ENCODE measurements at places on chromosomes 3 and 15.
A peak's percentile ranks its signal among the peaks of the same experiment; 100 is the strongest.

GRCh38 chr3:113132571-113132996, 78.8 kb upstream of the BOC start:
- DNase-seq = no peak

DNA sequence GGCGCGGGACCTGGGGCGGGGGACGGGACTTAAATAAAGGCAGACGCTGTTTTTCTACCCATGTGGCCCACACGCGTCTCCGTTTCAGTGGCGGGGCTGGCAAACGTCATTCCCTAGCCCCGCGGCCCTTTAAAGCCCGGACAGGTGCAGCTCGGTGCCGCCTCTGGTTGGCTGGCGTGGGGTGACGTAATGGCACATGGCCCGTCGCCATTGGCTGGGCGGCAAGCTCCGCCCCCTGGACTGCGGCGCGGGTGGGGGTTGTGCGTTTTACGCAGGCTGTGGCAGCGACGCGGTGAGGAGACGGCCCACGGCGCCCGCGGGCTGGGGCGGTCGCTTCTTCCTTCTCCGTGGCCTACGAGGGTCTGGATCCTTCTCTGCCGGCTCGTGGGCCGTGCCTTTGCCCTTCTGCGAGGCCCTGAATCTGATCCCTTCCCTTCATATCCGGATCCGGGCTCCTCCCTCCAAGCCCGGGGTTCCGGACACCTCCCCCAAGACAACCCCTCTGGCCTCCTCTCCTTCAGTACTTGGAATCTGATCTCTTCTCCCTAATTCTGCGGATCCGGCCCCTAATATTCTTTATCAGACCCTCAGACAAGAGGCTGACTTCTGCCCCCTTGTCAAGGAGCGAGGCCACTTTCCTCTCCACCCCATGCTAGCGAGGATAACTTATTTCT, at the start of gene CRELD1:
TSS of gene CRELD1 (plus strand) at position 274 of the 674 bp plus-strand sequence. CDS start 605 bp downstream, outside the sequence.
- peak; percentile 97 for DNase-seq

DNA sequence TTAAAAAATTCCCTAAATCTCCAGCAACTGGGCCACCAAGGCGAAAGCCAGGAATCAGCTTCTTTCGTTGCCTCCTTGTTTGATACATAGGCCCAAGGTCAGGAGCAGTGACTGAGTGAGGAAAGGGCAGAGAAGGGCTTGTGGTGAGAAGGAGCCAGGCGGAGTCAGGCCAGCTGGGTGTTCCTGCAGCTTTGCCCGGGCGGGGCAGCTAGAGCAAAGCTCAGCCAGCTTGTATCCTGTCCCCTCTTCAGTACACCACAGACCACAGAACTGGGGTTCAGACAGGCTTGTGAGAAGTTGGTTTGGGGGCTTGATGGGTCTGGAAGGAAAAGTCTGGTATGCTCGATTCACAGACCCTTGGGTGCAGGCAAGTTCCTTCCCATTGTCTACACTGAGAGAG, 52.6 kb downstream of the CCK start:
- no peak for DNase-seq

DNA sequence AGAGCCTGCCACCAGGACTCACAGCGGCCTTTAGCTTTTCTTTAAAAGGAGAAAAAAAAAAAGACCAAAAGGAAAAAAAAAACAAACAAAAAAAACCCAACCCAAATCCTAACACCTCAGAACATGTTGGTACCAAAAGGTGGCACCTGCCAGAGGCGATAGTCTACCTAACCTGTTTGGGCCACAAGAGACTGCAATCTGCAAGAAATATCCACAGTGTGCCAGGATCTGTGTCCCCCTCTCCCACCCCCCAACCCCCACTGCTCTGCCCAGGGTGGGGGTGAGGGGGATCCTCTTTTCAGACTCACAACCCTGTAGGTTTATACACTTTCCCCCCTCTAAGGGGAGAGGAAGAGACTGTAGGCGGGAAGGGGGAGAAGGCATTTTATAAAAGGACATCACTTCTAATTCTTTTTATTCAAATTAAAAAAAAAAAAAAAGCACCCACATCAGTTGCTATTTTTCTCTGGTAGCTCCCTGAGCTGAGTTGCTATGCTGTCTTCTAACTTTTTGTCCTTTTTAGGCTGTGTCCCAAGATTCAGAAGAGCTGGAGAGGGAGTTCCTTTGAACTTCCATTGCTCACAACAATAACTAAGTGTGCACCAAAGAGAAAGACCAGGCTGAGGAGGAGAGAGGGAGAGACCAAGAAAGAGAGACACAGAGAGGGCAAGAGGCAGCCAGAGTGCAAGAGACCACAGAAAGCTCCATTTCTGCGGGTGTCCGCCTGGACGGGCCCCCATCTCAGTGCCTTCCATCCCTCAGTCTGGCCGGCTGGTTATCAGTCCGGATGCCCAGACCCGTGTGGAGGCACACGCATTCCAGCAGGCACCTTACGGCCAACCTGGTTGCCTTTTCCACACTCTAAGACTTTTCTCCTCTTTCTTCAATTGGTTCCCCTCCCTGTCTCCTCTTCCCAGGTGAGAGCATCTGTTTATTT, 48.9 kb downstream of the TLE3 start:
- DNase-seq = no peak

GRCh38 chr15:84816694-84817465, at the start of gene ALPK3:
Gene ALPK3 (plus strand): TSS chr15:84817356. CDS start chr15:84817453, 97 bp downstream.
- no peak for DNase-seq

GRCh38 chr3:182216311-182216970, 504.7 kb downstream of the SOX2 start:
- DNase-seq = no peak

- no peak for DNase-seq
Measured at GRCh38 chr15:63822580-63822979, 11.2 kb downstream of the HERC1 start.

DNA sequence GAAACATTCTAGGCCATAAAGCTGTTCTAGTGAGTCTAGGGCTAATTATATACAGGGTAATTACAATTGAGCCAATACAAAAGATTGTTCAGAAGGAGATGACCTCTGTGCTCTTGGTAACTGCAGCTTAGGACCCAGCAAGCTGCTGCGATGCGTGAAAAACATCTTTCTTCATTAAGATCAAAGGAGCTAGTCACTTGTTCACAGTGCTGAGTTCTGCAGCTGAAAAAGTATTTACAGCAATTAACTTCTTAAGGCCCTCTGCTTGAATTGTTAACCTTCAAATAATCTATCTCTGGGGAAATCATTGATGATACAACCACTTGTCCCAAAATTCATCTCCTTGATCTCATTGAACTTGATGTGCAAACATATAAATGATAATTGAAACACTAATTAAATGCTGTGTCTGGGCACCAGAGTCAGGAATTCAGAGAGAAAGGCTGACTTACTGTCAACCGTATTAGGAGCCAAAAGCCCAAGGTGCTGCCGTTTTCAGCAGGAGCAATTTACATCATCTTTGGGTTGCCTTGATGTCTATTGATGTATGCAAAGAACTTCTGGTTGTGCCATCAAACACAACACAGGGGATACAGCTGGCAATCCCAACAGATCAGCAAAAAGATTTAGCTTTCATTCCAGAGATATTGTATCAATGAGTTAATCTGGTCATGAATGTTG, 213.0 kb downstream of the NECTIN3 start:
- no peak for DNase-seq

DNA sequence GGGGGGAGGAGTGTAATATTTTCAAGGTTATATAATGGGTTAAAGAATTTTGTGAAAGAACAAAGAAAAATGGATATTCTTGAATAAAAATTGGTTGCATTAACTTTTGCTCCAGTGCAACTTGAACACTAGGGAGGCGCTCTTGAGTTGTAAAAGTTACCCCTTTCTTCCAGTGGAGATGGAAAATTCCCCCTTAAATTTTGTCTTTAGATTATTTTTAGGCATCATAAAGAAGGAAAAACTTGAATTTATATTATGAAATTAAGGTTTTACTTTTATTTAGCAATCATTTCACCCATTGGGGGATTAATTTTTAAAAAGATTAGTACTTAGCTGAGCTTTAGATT, 550 bp upstream of the CHD2 start:
- no peak for DNase-seq

GRCh38 chr3:143203142-143203541, 83.6 kb downstream of the CHST2 start:
- no peak for DNase-seq

- peak; percentile 96 for DNase-seq
Measured at GRCh38 chr3:28241221-28242160, at the start of gene CMC1. Gene CMC1 (plus strand): TSS chr3:28241619. CDS start chr3:28241794, 175 bp downstream.

DNA sequence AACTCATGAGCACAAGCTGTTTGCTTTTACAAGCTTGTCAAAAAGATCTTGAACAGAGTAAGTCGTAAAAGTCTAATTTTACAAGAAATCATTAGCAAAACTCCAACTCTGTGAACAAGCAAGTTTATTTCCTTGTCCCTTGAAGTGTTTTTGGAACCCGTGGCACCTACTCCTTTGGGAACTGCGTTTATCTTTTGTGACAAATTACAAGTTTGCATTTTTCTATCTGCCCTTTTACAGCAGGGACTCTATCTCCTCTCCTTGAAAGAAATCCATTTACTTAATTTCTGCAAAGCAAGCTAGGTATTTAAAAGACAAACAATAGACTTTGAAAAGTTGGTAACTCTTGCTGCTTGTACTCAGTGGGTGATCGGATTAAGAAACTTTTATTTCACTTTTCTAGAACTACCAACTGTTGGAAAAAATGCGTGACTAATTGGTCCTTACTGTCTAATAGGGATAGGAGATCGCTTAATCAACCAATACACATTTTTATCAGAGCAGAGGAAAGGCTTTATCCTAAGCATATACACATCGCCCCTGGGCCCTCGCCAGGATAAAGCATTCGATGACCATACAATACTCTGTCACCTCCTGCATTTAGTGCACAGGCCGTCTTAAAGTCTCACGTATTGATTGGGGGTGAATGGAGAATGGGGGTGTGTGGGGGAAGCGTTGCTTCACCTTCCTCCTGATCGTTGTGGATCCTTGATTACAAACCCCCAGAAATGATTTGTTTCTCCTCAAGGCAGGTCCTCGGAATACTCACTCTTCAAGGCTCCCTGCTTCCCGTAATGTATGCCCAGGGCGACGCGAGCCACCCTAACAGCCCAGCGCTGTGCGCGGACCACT, 1.7 kb downstream of the PRTG start:
- no peak for DNase-seq

DNA sequence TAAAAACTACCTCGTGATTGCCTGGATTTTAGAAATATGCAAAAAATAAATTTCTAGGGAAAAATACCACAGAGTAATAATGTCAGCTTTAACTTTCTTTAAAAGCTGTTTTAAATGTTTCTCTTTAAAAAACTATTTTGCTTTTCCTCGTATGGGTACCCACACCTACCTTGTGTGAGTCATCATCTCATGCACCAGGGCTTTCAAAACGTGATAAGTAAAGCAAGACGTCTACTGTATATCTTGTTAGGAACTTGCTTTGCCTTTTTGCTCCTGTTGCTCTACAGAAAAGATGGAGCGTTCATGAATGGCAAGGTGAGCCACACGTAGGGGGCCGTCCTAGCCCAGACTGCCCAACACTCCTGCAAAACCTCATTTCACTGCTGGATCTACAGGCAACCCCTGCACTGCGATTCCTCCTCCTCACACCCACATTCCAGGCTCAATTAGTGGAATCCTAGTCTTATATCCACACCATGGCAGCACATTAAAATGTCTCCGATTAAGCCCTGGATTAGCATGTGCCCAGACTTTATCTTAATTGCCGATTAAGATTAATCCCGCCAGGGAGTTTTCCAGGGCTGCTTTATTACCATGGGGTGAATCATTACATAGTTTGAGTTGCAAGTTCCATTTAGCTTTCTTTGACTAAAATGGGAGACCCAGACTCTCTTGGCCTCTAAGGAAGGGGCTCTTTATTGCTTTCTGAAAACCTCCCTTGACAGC, 293.6 kb upstream of the ICE2 start:
- no peak for DNase-seq

DNA sequence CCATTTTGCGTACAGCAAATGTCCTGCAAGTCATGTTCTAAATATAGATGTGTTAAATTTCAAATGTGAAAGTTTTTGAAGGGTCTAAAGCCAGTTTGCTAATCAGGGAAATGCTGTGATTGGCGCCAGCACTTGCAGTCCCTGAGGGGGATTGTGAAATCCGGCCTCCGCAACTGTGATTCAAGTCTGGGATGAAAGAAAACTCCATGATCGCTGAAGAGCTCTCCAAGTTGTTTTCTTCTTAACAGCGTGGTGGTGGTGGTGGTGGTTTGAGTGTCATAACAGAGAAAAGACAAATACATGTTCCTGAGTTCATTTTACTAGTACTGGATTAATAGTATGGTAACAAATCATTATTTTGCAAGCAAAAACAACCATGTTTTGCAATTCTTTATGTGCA, 51.8 kb downstream of the MITF start:
- no peak for DNase-seq

- no peak for DNase-seq
Measured at GRCh38 chr3:40574661-40575060, 49.9 kb downstream of the ZNF621 start.

DNA sequence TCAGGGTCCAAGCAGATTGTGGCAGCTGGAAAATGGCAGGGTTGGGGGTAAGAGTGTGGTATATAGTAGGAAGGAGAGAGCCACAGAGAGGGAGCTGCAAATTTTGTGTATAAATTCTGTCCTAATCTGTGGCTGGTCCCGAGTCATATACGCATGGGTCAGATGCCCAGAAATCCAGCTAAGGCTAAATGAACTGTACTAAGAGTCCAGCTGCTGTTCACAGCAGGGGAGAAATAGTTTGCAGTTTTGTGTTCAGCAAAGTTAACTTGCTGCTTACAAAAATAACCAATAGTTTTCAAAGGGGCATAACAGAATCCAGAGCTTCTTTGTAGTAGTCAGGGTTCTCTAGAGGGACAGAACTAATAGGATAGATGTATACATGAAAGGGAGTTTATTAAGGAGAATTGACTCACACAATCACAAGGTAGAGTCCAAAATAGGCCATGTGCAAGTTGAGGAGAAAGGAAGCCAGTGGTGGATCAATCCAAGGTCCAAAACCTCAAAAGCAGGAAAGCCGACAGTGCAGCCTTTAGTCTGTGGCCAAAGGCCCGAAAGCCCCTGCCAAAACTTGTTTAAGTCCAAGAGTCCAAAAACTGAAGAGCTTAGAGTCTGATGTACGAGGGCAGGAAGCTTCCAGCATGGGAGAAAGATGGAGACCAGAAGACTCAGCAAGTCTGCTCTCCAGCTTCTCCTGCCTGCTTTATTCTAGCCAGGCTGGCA, 146.1 kb upstream of the KBTBD8 start:
- DNase-seq = no peak

DNA sequence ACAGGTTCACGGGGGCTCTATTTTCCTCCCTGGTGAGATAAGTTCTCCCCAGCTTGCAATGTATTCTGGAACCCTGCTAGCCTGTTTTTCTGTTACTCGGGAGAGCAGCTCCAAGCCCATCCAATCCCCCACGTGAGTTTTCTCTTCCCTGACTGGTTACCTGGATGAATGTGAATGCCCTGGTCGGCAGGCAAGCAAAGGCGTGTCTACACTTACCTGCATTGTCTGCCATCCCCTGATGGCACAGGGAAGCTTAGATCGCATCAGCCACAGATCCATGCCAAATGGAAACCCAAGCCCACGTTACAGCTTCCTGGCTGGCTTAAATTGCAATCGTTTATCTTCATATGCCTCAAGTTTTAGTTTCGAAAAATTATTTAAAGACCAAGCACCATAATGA, 149.9 kb downstream of the FOXP1 start:
- no peak for DNase-seq

GRCh38 chr3:127041264-127041820, 58.4 kb downstream of the PLXNA1 start:
- DNase-seq = no peak

Measured in vagina (tissue), 2 donors.